Endothelial cell of umbilical vein (primary cell): ENCODE measurements at places on chromosomes 7 and 10. TPM values are rescaled to one million over a fixed set of nuclear protein-coding genes. Genes with fewer than 3 reads are reported as not detected.

GRCh38 chr10:72889391-72889831 is 4.1 kb upstream of the OIT3 start:
- no peak overlapping the region for H3K4me3 ChIP-seq
- no peaks in the 10 kb centered on the region for H3K36me3 ChIP-seq
- no peaks in the 10 kb centered on the region for H3K27me3 ChIP-seq
- H3K4me1 ChIP-seq, result peaks cover 23% of the 10 kb centered on the region
- no peak overlapping the region for H3K27ac ChIP-seq

DNA sequence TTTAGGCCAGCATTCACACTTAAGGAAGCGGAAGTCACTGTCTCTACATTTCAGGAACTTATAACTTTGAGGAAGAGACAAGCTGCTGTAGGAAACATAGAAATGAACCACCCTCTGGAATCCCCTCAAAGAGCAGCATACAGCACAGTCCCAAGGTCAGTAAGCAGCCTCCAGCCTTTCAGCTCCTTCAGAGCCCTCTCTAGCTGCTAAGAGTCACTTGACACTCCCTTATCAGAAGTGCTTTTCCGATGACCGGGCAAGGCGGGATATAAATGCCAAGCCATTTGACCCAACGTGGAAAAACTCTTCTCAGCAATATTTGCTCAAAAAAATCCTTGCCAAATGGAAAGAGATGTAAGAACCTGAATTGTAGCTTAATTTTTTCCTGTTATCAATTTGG is 1284.3 kb downstream of the XPNPEP1 start:
- no peaks in the 10 kb centered on the region for H3K36me3 ChIP-seq
- no peak overlapping the region for H3K27ac ChIP-seq
- no peaks in the 10 kb centered on the region for H3K4me1 ChIP-seq
- no peaks in the 10 kb centered on the region for H3K27me3 ChIP-seq
- DNase-seq, result no peak

- H3K4me3 ChIP-seq, result no peak overlapping the region
- no peaks in the 10 kb centered on the region for H3K36me3 ChIP-seq
- H3K27ac ChIP-seq, result no peak overlapping the region
- peaks cover 3% of the 10 kb centered on the region for H3K4me1 ChIP-seq
Measured at GRCh38 chr7:97003262-97004246, 1.8 kb upstream of the DLX6 start.

GRCh38 chr10:107894516-107894915 is 730.0 kb upstream of the SORCS1 start:
- H3K36me3 ChIP-seq, result no peaks in the 10 kb centered on the region
- H3K27ac ChIP-seq, result no peak overlapping the region
- DNase-seq, result no peak
- H3K4me3 ChIP-seq, result no peak overlapping the region
- H3K4me1 ChIP-seq, result no peaks in the 10 kb centered on the region
- H3K27me3 ChIP-seq, result no peaks in the 10 kb centered on the region

GRCh38 chr10:98659951-98660350 is 213.2 kb upstream of the HPS1 start:
- no peak overlapping the region for H3K27ac ChIP-seq
- no peaks in the 10 kb centered on the region for H3K36me3 ChIP-seq
- H3K4me1 ChIP-seq, result no peaks in the 10 kb centered on the region
- H3K27me3 ChIP-seq, result no peaks in the 10 kb centered on the region
- H3K4me3 ChIP-seq, result no peak overlapping the region

DNA sequence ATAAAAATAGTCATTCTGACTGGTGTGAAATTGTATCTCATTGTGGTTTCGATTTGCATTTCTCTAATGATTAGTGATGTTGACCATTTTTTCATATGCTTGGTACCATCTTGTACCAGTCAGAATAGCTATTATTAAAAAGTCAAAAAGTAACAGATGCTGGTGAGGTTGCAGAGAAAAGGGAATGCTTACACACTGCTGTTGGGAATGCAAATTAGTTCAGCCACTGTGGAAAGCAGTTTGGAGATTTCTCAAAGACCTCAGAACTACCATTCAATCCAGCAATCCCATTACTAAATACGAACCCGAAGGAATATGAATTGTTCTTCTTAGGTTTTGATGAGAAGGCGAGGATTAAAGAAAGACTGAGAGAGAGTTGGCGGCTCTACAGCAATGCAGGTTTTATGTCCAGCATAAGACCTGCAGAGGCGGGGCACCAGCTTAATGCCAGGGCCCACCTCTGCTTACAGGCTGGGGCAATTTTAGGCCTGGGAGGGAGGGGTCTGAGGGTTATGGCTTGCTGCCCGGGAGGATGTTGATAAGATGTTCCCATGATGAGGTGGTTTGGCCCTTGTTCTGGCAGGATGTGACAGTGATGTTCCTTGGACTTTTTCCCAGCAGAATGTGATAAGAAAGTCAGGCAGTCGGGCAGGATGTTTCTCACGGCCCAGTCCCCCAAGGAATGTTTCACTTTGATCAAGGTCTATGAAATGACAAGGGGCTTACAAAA is 74.4 kb downstream of the MEST start:
- no peaks in the 10 kb centered on the region for H3K27me3 ChIP-seq
- H3K36me3 ChIP-seq, result no peaks in the 10 kb centered on the region
- DNase-seq, result peak; percentile 86
- H3K4me3 ChIP-seq, result no peak overlapping the region
- peaks cover 5% of the 10 kb centered on the region for H3K4me1 ChIP-seq
- H3K27ac ChIP-seq, result peak overlapping the region; percentile 32

- no peak overlapping the region for H3K27ac ChIP-seq
- no peak overlapping the region for H3K4me3 ChIP-seq
- H3K36me3 ChIP-seq, result no peaks in the 10 kb centered on the region
- H3K27me3 ChIP-seq, result peaks cover 21% of the 10 kb centered on the region
- DNase-seq, result no peak
Measured at GRCh38 chr10:52757773-52758172, 14.8 kb downstream of the MBL2 start.

DNA sequence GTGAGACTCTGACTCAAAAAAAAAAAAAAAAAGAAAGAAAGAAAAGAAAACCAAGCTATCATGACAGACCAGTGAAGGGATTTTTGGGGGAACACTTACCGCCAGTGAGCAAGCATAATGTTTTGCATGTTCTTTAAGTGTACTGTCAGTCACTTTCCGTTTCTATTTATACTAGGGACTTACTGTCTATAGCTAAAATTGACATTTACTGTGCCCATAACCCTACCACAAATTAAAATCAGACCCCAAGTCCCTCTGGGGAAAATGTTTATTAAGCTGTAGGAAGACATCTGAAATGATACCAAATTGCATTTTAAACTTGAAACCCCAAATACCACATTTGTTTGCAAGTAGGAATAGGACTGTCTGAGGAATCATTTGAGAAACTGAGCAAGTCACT is 252.8 kb downstream of the TRIL start:
- H3K4me1 ChIP-seq, result no peaks in the 10 kb centered on the region
- H3K27ac ChIP-seq, result no peak overlapping the region
- no peak for DNase-seq
- no peak overlapping the region for H3K4me3 ChIP-seq

- H3K36me3 ChIP-seq, result no peaks in the 10 kb centered on the region
- H3K4me3 ChIP-seq, result no peak overlapping the region
- H3K27ac ChIP-seq, result no peak overlapping the region
- no peaks in the 10 kb centered on the region for H3K27me3 ChIP-seq
Measured at GRCh38 chr10:104437226-104437625, 83.6 kb downstream of the CFAP58 start.

DNA sequence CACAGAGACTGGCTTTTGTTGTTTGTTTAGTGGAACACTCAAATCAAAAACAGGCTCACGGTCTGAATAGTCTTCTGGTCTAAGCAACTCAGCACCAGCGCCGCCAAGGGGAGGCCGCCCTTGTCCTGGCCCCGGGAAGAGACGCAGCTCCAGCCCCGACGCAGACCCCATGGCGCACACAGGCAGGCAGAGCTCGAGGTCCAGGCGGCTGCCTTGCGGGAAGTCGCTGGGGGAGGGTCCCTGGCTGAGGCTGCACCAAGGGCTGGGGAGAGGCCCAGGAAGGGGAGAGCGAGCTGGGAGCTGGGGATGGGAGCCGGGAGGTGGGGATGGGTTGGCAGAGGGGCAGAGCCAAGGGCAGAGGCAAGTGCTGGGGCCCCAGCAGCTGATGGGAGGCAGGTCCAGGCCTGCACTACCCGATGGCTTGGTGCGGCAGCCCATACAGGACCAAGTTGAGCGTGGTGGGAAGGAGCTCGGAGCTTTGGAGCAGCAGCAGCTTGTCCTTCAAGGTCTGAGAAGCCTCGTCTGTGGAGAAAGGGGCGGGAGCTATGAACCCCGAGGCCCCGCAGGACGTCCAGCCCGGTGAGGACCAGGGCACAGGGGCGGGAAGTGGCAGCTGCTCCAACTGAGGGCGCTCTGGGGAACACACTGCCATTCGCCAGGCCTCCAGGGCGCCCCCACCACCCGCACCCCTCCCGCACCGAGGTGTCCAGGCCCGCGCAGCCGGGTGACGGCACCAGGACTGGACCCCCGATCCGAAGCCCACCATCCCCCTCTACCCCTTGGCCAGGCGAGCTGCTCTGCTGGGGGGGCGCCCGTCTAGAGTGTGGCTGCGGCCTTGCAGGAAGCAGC is 22.7 kb upstream of the NKX6-2 start:
- H3K4me3 ChIP-seq, result no peak overlapping the region
- H3K27me3 ChIP-seq, result no peaks in the 10 kb centered on the region
- H3K36me3 ChIP-seq, result no peaks in the 10 kb centered on the region
- no peak for DNase-seq
- H3K4me1 ChIP-seq, result no peaks in the 10 kb centered on the region
- no peak overlapping the region for H3K27ac ChIP-seq

DNA sequence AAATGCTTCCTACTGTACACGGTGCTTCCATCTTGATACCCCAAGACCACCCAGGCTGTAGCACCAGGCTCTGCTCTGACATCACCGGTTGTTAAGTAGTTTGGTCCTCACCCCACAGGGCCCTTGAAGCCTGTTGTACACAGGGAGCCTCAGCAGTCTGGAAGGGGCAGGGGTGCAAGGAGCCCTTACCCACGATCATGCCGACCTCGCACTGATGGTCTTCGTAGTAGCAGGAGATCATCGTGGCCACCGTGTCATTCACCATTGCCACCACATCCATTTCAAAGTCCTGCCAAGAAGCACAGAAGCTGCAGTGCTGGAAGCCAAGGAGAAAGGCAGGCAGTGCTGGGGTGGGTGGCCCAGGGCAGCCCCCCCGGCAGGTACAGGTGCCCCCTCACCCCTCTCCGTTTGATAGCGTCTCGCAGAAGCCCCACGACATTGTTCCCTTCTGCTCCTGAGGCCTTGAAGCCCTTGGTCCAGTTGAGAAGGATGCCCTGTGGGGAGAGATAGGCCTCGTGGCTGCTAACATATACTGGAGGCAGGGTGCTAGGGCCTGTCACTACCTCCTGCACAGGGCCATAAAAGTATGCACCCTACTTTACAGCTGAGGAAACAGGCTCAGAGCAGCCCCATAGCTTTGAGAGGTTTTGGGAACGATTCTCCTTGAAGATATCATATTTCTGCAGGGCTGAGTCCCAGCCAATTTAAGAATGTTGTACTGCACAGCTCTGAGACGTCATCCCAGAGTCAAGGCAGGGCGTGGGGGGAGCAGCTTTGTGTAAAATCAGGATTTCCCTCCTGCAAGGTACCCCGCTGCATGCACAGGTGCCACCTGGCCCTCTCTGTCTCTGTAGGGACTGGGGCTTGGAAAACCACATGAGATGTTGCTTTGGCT is 8.7 kb upstream of the MYL7 start:
- H3K36me3 ChIP-seq, result no peaks in the 10 kb centered on the region
- H3K4me1 ChIP-seq, result no peaks in the 10 kb centered on the region
- H3K4me3 ChIP-seq, result no peak overlapping the region
- no peak overlapping the region for H3K27ac ChIP-seq
- peaks cover 24% of the 10 kb centered on the region for H3K27me3 ChIP-seq
- DNase-seq, result no peak

DNA sequence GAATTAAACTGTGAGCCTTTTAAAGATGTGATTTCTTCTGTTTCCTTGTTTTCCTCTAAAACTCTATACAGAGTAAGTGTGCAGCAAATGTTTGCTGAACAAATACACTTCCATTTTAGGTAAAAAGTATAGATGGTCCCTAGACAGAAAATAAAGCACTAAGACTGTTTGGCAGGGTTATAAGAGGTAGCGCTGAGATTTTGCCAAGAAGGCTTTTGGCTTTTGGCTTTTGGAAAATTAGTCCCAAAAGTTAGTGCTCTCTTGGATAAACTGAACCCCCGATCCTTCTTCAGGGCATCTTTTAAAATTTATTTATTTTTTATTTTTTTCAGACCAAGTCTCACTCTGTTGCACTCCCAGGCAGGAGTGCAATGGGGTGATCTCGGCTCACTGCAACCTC is 175.7 kb upstream of the NRP1 start:
- no peak for DNase-seq
- H3K27me3 ChIP-seq, result no peaks in the 10 kb centered on the region
- no peak overlapping the region for H3K4me3 ChIP-seq
- H3K36me3 ChIP-seq, result no peaks in the 10 kb centered on the region

- no peaks in the 10 kb centered on the region for H3K4me1 ChIP-seq
- H3K27ac ChIP-seq, result no peak overlapping the region
- DNase-seq, result no peak
Measured at GRCh38 chr7:127738859-127739258, 86.9 kb downstream of the SND1 start.

DNA sequence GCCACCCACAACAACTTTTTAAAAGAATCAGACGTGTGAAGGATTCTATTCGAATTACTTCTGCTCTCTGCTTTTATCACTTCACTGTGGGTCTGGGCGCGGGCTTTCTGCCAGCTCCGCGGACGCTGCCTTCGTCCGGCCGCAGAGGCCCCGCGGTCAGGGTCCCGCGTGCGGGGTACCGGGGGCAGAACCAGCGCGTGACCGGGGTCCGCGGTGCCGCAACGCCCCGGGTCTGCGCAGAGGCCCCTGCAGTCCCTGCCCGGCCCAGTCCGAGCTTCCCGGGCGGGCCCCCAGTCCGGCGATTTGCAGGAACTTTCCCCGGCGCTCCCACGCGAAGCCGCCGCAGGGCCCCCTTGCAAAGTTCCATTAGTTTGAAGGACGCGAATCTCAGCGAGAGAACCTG is 461 bp upstream of the HTRA1 start:
- no peaks in the 10 kb centered on the region for H3K27me3 ChIP-seq
- peaks cover 14% of the 10 kb centered on the region for H3K4me1 ChIP-seq

DNA sequence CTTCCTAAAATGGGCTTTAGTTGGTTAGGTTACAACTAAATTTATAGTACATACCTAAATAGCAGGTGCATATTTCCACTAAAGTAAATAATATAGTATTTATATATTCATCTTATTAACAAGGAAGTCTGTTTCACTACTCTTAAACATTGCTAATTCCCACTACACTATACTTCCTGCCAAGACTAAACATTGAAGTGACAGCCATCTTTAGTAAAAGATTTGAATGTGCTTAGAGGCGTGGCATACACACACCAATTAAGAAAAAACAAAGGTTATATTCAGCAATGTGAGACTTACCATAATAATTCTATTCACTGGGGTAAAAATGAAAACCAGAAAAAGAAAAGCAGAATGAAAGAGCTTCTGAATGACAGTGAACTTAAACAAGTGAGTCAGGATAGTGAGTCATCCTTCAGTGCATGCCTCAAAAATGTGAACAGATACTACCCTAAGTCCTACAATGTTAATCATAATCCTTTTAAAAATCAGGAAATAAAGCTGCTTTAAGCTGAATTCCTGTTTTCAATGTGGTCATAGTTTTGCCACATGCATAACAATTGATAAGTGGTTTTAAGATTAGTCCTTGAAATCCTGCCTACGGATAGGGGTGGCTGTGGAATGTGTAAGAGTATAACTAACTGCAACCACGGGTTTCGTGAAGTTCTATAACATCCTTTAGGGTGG is 59.4 kb downstream of the USP6NL start:
- DNase-seq, result peak; percentile 94
- peak overlapping the region; percentile 59 for H3K27ac ChIP-seq
- no peak overlapping the region for H3K4me3 ChIP-seq
- no peaks in the 10 kb centered on the region for H3K27me3 ChIP-seq

The STRIP2 gene
- total RNA-seq, result 8.8 and 10.0 TPM in 2 replicates

The HOXA9 gene
- 61.6 and 62.9 TPM in 2 replicates for total RNA-seq

The ADAM12 gene
- 0.33 and 0.37 TPM in 2 replicates for total RNA-seq

The AGBL3 gene
- 3.2 and 3.4 TPM in 2 replicates for total RNA-seq

The CCL24 gene
- total RNA-seq, result not detected in 2 replicates

The SCIN gene
- total RNA-seq, result 0.69 TPM in 1 of 2 replicates, not detected in the other

The ARMH3 gene
- total RNA-seq, result 16.6 and 17.6 TPM in 2 replicates
